Stimulated activated memory B cell treated with anti-CD40 and anti-IgM and Interleukin-4, amounts not matched to agents 10 μg/mL and 1 μg/mL and 100 μg/mL, for 72 hours (primary cell): ENCODE measurements at places on chromosomes 3 and 15.

GRCh38 chr15:88661761-88662556 is 23.1 kb downstream of the ISG20 start:
- no peak for ATAC-seq

DNA sequence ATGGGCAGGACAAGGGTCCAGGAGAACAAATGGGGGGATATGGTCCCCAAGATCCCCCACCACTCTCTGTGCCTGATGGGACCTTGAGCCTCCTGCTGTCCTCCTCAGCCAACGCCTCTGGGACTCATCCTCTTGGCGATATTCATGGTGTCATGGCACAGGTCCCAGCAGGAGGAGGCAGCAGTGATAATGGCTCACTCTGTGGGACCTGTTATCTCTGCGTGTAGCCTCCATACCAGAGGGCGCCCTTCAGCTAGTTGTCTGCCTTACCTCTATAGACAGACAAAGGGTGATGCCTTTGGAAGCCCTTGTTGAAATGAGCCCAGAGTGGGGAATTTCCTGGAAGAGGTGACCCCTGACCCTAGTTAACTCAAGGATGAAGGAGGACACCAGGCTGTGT is 7.4 kb downstream of the ZBTB47 start:
- ATAC-seq = no peak

DNA sequence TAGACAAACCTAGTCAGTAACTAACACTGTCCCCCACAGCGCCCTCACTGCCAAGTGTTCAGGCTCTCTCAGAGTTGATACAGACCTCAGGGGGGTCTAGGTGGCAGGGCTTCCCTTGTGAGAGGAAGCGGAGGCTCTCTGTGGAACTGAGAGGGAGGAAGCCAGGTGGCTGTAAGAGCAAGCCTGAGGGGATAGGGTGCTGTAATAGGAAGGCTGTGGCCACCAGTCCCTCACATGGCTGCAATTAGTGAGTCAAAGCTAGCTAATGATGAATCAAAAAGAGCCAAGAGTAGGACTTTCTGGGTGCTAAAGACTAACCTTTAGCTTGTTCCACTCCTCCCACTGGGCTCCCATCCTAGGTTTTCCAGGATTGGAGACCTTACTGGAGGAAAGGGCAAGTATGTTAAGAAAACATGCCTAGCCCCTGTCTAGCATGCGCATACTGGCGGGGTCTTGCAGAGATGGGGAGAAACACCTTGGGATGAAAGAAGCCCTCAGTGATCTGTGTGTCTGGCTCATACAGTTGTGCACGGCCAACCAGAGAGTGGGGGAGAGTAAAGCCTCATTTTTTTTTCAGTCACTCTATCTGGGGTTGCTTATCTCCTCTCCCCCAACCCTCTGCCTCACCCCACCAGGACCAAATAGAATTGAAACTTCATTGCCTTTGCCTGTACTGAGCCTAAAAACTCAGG is 13.3 kb upstream of the SOX2 start:
- no peak for ATAC-seq

- no peak for ATAC-seq
Measured at GRCh38 chr3:182937293-182938051, 42.9 kb downstream of the DCUN1D1 start.

GRCh38 chr15:71465131-71465955 is 345.0 kb upstream of the NR2E3 start:
- ATAC-seq = no peak

GRCh38 chr3:10518506-10519150 is 13.2 kb upstream of the ATP2B2 start:
- no peak for ATAC-seq

- ATAC-seq = no peak
Measured at GRCh38 chr3:71565316-71565715, 18.2 kb downstream of the FOXP1 start.

- no peak for ATAC-seq
Measured at GRCh38 chr15:53829471-53829870, 70.0 kb upstream of the WDR72 start.

GRCh38 chr3:53198256-53198977 is 37.4 kb downstream of the PRKCD start:
- no peak for ATAC-seq

- ATAC-seq = no peak
Measured at GRCh38 chr15:77059786-77060361, 11.0 kb downstream of the TSPAN3 start.

GRCh38 chr15:74245342-74245931 is 9.3 kb downstream of the CCDC33 start:
- no peak for ATAC-seq

GRCh38 chr15:38879909-38880471 is 315.4 kb upstream of the RASGRP1 start:
- no peak for ATAC-seq

DNA sequence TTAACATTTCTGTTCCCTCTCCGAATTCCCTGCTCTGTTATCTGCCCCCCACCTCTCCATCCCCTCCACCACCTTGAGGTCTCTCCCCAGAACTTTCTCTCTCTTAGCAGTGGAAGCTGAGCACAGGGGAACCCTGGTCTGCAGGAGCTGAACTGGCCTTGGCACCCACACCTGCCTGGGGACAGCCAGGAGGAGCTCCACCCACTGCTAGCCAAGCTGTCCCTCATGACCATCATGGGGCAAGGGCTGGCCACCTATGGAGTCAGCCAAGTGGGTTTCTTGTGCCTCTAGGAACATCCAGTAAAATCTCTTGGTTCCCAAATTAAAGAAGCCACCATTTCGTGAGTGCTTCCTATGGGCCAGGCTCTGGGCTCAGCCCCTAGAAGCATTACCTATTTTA is 276.4 kb upstream of the TLE3 start:
- ATAC-seq = no peak

GRCh38 chr3:147139341-147139740 is 267.0 kb downstream of the ZIC4 start:
- ATAC-seq = no peak

- ATAC-seq = no peak
Measured at GRCh38 chr3:178042376-178042775, 493.9 kb upstream of the KCNMB2 start.

DNA sequence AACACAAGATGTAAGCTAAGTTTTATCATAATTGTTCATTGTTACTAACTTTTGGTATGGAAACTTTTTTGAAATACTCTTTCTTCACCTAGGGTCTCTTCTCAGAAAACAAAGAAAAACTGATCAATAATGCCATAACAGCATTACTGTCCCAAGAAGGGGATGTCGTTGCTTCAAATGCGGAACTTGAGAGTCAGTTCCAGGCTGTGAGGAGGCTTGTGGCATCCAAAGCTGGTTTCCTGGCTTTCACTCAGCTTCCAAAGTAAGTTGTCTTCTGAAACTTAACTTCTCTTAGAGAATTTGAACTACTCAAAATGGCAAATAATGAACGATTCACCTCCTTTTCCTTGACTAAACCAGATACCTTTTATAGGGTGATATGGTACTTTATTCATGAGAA is 39.3 kb downstream of the DNAJC13 start:
- no peak for ATAC-seq

DNA sequence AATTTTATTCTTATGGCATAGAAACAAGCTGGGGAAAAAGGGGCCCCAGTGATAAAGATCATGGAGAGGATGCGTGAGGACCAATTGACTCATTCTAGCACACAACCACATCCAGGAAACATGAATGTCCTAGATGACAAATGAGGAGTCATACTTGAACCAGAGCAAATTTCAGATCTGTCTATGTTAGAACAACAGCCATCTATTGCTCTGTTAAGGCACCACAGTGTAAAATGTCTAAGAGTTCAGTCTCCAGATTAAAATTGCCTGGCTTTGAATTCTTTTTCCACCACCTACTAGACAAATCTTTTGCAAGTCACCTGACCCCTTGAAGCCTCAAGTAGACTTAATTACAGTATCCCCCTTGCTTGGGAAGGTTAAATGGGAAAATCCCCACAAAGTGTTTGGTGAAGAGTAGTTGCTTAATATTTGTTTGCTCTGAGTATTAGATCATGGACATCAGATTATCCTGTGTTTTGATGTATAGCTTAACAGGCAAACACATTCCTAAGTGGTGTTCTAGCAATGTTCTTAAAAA is 258.7 kb upstream of the TGFBR2 start:
- peak; percentile 76 for ATAC-seq

DNA sequence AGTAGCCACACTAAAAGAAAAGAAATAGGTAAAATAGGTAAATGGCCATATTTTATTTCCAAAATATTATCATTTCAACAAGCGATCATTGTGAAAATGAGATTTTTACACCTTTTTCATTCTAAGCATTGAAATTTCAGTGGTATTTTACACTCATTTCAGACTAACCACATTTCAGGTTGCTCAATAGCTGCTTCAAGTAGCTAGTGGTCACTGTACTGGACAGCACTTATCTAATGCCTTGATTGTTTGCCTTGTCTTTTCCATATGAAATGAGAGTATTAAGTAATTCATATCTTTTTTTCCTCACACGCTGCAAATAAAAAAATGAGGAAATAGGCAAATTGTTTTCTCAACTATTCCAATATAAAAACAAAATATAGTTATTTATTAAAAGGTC is 332.8 kb downstream of the NLGN1 start:
- no peak for ATAC-seq

DNA sequence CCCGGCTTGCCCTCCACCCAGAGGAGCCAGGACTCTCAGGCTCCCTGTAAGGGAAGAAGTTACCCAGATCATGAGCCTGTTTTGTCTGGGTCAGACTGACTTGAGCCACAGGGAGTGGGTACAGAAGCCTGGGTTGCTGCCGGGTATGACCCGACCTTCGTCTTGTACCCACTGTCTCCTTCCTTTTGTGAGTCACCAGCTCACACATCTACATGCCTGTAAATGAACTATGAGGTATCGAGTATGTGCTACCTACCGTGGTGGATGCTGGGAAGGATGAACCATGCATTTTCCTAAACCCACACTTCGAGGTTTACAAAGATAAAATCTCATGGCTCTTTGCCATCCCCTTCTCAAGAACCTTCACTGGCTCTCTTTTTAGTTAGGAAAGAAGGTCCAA is 56.9 kb downstream of the CACNA1D start:
- ATAC-seq = no peak

DNA sequence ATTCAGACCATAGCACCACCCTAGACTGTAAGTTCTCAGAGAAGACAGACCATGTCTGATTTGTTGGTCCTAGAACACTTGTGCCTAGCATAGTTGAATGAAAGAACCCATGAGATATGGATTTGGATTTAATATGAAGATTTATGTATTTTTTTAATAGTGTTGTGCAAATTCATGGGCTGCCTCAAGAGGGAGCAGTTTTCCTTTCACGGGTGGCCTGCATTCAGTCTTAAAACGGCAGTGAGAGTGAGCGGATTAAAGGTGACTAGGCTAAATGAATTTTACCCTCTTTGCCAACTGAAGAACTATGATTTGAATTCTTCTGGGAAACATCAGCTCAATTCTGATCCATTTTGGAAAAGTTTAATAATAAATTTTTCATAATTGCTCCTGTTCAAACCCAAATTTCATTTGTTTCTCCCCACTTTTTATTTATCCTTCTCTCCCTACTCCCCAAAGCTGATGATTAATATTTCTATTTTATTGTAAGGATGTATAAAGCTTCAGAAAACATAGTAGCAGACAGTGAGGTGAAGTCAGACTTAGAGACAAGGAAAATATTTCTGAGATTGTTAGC is 67.3 kb downstream of the MORC1 start:
- no peak for ATAC-seq

DNA sequence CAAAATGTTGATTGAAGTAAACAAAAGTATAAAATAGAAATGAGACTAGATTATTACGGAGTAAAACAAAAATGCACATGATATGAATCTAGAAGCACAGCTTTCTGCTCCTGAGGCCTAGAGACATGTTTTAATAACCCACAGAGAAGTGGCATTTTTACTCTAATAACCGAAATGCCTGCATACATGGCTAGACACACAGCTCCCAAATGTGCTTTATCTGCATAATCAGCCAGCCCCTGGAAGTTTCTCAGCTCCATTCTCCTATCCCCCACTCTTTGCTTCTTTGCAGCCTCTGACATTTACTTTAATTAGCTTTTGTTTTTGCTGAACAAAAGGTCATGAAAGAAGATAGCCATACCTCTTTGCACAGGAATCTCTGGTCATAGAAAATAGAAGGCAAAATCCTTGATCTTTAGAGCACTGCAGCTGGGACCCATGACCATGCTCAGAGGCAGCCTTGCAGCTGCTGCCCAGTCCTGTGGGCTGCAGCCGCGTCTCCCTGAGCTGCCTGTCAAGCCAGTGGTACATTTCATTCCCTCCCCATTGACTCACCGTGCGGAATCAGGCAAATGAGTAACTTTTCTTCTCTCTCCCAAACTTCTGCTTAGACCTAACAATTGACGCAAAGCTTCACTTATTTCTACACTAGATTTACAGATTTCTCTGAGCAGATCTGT is at the start of gene VEPH1:
Gene VEPH1, minus strand, starts transcription at position 501 of the 680 bp plus-strand sequence. CDS start 8,067 bp downstream, outside the sequence.
- ATAC-seq = no peak

DNA sequence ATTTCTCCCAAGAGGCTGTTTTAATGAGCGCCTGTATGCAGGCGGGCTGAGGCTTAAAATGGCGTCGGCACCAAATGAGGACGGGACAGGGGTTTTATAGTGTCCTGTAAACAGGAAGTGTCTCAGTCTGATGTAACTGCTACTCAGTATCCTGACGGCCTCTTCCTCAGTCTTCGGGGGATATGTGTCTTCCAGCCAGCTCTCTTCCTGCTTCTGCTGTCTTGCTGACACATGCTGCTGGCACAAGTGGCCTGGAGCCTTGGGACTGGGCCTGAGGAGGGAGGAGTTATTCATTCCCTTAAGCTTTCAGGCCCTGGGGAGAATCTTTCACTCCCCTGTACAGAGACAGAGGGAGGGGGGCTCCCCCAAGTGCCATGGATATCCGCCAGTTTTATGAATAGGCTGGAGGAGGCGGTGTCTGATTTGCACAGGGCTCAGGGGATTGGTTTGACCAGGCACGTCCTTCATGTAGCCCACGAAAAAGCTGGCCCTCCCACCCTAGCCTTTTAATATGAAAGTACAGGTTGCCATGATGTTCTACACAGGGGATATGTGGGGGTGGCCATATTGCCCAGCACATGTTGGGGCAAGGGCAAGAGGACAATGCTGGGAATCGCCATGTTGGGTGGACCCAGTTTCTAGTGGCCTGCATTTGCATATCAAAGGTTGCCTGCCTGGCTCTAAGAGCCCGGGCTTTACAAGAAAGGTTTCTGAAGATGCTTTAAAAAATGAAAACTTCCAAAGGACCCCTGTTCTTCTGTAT is 19.9 kb downstream of the NDUFB4 start:
- ATAC-seq = no peak

- ATAC-seq = no peak
Measured at GRCh38 chr3:88059380-88060170, 520 bp downstream of the ZNF654 start.
